ENCODE measurements at places on chromosomes 12 and 14. TPM values are rescaled to one million over a fixed set of nuclear protein-coding genes. Genes with fewer than 3 reads are reported as not detected.

DNA sequence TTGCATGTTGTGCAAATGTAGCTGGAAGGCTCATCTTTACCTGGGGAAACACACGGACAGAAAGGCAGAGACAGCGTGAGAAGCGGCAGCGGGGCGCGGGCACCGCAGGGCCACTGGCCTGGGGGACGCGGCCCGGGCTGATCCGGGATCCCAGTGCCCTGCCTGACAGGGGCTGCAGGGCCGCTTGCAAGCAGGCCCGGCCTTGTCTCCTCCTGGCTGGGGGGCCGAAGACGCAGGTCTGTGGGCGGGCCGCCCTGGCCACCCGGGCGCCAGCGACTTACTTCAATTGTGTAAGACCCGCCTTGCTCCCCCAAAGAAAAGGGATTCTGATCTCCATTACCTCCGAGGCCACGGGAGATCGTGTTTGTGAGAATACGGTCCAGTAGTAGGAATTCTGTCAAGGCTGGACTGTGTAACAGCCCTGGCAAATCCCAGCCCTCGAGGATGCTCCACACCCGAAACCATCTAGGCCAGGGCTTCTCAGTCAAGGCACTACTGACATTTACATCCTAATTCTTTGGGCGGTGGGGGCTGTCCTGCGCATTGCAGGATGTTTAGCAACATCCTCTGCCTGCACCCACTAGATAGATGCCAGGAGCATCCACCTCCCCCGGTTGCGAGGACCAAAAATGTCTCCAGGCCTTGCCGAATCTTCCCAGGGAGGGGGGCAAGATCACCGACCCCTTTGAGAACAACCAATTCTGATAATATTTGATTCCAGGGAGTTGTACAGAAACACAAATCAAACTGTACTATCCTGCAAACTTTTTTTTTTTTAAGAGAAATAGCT lies 95.6 kb downstream of the BCL11B start:
- DNase-seq = no peak

DNA sequence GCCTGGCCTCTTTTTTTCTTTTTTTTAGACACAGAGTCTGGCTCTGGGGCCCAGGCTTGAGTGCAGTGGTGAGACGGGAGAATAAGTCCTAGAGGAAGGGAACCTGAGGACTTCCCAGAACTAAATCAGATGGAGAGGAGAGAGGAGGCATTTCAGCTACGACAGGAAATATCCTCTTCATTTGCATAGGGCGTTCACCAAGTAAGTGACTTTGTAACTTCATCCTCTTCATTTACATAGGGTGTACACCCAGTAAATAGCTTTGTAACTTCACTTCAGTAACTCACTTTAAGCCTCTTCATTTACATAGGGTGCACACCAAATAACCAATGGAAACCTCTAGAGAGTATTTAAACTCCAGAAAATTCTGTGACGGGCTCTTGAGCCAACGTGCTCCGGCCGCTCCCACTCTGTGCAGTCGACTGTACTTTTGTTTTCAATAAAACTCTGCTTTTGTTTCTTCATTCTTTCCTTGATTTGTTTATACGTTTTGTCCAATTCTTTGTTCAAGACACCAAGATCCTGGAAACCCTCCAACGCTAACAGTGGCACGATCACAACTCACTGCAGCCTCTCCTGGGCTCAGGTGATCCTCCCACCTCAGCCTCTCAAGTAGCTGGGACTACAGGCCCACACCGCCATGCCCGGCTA lies 21.4 kb upstream of the ANKRD9 start:
- no peak for DNase-seq

DNA sequence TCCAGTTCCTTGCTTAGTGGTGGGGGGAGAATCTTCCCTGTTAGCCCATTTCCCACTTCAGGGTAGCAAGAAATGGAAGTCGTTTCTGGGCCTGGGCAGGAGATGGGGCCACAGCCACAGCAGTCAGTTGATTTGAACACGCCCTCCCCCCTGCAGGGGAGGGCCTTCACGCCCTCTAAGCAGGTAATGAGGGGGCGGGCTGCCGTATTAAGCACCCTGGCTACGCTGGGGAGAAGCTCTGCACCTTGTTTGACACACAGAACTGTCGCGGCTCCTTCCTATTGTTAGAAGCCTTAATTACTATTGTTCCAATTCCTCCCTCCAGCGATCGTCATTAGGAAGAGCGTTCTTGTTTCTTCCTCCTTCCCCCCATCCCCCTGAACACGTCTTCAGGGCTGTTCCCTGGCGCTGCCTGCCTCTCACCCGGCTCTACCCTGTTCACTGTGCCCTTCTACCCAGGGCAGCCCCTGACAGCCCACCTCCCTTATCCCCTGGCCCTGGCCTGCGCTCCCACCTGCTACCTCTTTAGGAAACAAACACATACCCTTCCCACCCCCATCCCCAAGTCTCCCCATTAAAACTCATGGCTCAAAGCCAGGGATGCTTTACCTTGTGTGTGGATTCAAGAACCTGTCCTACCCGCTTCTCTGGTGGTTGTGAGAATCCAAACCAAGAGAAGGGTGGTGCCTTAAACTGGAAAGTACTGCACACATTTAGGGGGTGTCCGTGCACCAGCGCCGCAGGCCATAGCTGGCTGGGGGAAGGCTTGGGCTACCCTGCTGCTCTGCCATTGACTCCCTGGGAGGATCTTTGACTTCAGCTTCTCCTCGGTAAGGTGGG lies 137.6 kb downstream of the TSPAN9 start:
- no peak for DNase-seq

- no peak for DNase-seq
Measured at GRCh38 chr12:27672051-27672450, 24.2 kb upstream of the REP15 start.

- DNase-seq = no peak
Measured at GRCh38 chr12:94151582-94151981, 3.2 kb downstream of the PLXNC1 start.

DNA sequence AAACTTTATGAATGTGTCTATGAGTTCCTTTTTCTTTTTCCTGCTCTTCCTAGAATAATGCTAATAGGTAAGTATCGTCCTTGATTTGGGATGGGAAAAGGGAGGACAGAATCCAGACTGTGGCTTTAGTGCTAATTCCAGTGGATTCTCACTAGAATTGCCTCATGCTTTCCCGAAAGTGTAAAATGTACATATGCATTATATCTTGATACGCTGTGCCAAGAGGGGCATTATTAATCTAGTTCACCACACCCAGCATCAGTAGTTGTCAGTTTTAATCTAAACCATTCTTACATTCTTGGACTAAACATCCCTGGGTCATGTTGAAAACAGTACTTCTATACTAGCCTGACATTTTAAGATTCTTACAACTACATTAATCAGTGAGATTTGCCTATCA lies 49.3 kb downstream of the GCH1 start:
- no peak for DNase-seq

GRCh38 chr14:68935761-68936214 lies 43.3 kb downstream of the ACTN1 start:
- no peak for DNase-seq

- DNase-seq = no peak
Measured at GRCh38 chr14:35855876-35856481, 29.8 kb downstream of the BRMS1L start.

- DNase-seq = no peak
Measured at GRCh38 chr14:50400461-50400860, 3.8 kb upstream of the CDKL1 start.

GRCh38 chr12:92010853-92011701 lies 134.6 kb downstream of the BTG1 start:
- DNase-seq = no peak

- DNase-seq = no peak
Measured at GRCh38 chr12:4787965-4788364, 67.8 kb downstream of the GALNT8 start.

DNA sequence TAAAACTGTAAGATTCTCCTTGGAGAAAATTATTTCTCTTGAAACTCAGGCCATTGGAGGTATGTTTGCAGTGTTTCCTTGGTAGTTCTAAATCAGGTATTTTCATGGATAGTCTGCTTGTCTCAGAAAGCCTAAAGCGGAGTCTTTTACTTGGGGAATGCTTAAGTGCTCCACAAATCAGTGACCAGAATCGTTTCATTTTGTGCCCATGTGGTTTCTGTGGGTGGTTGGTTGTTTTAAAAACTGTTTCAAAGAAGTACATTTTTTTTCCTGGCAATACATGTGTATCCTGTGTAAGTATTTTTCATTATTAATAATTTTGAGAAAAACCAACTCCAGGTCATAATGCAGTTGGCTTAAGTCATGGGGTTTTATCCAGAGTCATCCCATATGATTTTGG lies 33.6 kb downstream of the CCDC91 start:
- no peak for DNase-seq

DNA sequence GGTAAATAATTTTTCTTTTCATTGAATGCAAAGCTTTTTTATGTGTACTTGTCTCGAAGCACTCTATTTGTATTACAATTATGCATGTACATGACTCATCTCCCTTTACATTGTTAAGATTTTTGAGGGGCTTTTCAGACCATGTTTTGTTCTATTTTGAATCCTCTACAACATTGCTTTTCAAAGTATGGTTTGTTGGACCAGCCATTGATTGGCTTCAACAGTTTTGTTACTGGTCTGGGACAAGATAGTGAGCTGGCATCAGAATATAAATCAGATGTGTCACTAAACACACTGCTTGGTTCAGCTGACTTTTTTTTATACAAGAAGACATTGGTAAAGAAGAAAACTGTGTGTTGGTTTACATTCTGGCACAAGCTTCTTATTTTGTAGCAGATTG lies 122.3 kb downstream of the MON2 start:
- DNase-seq = no peak

DNA sequence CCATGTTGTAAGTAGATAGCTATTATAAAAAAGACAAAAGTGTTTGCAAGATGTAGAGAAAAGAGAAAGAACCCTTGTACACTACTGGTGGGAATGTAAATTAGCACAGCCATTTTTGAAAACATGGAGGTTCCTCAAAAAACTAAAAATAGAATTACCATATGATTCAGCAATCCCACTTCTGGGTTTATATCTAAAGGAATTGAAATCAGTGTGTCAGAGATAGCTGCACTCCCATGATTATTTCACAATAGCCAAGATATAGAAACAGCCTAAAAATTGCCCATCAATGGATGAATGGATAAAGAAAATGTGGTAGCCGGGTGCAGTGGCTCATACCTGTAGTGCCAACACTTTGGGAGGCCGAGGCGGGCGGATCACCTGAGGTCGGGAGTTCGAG lies 9.2 kb downstream of the PSMC6 start:
- no peak for DNase-seq

RASSF8 gene
- total RNA-seq = 54.1 TPM

C12orf56 gene
- not detected for total RNA-seq

TEX52 gene
- not detected for total RNA-seq

MYL2 gene
- total RNA-seq = not detected

SLC8B1 gene
- 47.1 TPM for total RNA-seq
